Activated CD4-positive, alpha-beta T cell treated with anti-CD3 and anti-CD28 coated beads, Interleukin-2, Interleukin-6, amounts not matched to agents 100 ng/mL and 50 ng/mL, durations not matched to agents 16 hours and 8 hours (primary cell): ENCODE measurements at places on chromosomes 16 and 17.

GRCh38 chr16:4081521-4082021, 34.7 kb downstream of the ADCY9 start:
- peak; percentile 26 for DNase-seq

DNA sequence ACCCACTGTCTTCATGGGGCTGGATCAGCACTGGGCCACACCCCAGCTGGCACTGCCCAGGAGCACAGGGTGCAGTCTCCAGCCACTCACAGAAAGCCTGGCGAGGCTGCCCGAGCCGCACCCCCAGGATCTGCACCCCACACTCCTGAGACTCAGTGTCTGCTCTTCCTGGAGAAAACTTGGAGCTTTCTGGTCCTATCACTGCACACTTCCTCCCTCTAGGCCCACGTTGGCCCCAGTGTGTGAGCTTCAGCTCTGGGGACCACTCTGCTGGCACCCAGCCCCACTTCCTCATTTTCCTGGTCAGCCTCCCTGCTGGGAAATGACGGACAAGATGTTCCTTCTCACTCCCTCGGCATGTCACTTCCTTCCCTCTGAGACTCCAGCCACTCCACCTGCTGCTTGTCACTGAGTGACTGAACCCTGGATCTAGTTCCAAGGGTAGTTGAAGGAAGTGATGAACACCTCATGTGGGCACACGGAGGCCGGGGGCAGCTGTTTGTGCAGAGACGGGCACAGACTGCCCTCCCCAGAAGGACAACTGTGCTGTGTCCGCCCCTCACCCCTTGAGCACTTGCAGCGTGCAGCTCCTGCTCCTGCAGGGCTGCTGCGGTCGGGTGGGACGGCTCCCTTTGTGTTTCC, 29.0 kb downstream of the ZC3H18 start:
- no peak for DNase-seq

DNA sequence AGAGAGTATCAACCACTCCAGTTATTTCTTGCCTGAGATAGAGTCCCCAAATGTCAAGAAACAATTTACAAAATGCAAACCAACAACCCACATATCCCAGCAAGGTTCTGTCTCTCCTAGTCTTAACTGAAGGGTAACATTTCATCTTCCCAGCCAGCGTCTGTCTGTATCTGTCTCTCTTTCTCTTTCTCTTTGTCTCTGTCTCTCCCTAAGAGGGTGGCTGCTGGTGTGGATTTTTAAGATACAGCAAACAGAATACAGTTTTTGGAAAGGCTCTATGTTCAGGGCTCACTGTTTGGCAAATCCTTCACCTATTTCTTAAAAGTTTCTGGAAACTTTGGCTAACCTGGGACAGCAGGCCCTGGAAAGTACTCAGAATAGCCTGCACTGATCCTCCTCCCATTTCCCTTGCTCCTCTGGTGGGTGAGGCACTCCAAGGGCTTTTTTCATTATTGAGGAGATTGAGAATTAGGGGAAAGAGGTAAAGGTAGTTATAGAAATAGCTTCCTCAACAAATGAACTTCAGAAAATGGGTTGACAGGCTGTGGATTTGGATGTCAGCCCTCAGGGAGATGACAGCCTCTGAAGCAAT, 6.2 kb downstream of the HOXB4 start:
- no peak for DNase-seq

GRCh38 chr16:12927591-12927990, 26.2 kb downstream of the SHISA9 start:
- DNase-seq, result no peak

DNA sequence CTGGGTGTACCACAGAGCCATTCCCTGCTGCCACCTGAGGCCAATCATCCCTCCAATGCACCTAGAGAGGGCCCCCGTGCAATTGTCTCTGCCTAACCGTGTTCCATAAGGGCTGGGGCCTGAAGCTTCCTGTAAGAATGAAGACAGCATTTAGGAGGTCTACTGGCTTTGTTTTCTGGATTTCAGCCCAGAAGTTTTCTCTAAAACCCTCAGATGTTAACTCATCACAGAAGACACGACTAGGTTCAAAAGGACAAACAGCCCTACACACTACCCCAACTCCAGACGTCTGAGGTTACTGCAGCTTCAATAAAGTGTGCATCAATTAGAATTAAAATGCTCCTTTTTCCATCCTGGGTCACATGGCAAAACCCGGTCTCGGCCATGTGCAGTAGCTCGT, 10.8 kb upstream of the DRG2 start:
- DNase-seq, result no peak

- no peak for DNase-seq
These were observed 29.1 kb downstream of the HS3ST3A1 start for GRCh38 chr17:13572581-13572980.

GRCh38 chr17:32621612-32622312, 135.0 kb downstream of the CDK5R1 start:
- no peak for DNase-seq

DNA sequence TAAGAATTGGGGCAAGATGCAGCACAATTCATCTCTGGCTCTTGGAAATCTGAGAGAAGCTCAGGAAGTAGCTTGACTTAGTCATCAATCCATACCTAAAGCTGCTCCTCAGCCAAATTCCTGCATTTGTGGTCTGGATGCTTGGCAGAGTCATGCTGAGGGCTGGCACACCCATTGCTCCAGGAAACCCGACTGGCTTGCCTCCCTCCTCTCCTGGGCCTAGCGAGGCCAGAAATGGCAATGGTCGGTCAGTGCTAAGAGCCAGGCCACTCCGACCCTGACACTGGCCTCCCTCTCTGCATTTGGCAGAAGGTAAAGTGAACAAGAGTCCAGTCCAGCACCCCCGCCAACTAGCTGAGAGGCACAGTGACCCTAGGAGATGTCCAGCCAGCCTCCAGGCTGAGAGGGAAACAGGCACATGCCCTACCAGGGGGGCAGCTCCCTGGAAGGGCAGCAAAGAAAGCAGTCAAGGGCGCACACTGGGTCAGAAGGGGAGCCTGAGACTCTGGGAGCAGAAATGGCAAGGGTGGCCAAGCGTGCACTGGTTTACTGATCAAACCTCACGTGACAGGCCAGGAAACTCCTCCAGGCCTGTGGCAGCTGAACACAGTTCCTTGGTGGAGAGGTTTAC, 10.0 kb downstream of the POLDIP2 start:
- no peak for DNase-seq

DNA sequence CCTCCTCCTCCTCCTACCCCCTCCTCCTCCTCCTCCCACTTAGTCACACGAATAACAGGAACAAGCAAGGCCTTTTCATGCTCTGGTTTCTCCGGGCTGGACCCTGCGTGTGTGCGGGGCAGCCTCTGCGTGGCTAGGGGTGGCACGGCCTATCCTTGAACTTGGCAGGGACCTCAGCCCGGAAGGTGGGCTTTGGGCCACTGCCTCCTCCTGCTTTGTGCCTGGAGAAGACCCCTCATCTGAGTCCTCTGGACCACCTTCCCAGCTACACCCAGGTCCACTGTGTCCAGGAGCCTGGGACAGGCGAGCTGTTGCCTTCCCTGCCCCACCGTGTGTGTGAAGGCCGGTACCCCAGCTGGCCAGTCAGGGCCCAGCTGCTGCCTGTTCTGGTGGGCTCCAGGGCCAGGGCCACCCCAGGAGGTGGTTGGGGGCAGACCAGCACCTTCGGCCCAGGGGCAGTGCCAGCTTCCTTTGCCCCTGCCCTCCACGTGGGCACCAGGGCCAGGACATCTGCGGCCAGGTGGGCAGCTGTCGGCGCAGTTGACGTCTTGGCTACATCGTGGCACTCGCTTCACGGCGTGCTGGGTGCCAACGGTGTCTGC, 35.4 kb downstream of the GINS2 start:
- DNase-seq, result no peak

GRCh38 chr16:57761301-57761700, 25.7 kb downstream of the KATNB1 start:
- DNase-seq, result no peak

- DNase-seq, result peak; percentile 71
These were observed 73.1 kb upstream of the TANC2 start for GRCh38 chr17:62892870-62893338.

DNA sequence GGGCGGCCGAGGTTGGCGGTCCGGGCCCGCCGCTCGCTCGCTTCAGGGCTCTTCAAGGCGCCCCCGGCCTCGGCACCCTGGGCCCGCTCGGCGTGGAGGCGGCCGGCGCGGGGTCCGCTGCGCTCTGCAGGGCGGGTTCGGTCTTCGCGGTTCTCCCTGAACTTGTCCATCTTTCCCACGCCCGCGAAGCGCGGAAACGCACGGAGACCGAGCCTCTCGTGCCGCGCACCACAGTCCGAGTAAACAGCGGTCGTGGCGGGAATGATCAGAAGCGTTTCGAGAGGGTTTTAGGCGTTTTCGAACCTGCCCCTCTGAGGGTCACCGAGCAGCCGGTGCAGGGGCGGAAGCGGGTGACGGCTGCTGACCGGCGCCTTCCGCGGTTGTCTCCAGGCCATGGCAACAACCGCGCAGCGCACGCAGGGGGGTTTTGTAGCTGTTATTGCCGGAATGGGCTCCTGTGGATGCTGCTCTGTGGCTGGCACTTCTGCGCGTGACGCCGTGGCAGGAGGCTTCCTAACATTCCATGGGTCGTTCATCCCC, 414 bp downstream of the NARF start:
- peak; percentile 35 for DNase-seq

DNA sequence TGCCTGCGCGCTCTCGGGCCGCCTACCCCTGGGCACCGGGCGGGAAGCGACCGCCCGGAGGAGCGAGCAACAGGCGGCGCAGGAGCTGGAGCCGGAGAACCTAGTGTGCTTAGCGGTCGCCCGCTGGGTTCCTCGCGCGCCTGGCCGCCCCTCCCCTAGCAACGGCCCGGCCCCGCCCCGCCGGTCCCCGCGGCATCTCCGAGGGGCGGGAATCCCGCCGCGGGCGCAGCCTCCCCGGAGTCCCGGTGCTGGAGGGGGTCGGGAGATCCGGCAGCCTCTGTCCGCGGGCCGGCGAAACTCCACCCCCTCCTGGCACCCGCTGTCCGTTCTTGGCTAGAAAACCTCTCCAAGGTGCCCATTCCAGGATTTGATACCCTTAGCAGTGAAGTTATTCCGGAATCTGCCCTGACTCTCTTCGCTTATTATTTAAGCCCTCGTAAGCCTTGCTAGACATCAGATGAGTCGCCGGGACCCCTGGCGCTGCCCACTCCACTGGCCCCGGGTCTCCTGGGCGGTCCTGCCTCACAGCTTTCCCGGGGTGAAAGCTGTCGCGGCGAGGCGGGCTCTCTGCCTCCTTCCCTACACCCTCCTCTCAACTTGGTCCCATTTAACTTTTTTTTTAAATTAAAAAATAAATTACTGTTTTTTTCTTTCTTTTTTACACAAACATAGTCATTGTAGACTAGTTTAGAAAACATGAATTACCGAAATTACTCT, at the start of gene RPRML:
RPRML (minus strand) TSS at position 107 of the 717 bp plus-strand sequence. CDS start 246 bp downstream, outside the sequence.
- DNase-seq, result peak; percentile 39

DNA sequence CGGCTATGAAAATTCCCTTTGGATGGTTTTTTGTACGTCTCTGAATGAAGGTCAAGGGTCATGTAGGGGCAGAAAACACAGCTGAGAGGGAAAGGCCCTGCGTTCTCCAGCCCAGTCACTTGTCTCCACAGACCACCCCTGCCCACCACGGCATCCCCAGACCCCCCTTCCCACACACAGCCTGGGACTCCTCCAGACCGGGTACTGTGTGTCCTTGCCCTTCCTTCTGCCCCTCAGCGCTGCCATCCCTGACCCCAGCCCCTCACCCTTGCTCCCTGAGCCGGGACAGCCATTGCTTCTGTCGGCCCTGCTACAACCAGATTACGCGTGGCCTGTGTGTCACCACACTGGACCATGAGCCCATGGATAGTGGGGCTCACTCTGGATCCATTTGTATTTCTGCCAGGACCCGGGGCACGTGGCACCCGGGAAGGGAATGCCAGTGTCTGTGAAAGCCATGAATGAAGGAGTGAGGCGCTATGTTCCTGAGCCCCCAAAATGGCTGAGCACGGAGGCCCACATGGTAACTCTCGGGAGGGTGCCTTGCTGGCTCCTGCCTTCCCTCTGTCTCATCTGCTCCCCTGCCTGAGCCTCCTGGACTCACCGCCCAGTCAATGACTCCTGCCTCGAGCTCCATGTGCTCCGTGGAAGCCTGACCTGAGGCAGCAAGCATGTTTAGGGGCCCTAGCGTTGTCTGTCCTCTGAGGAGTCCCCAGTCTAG, 139.1 kb upstream of the FOXF1 start:
- DNase-seq, result no peak

GRCh38 chr16:88444826-88445582, 8.1 kb upstream of the ZFPM1 start:
- DNase-seq, result no peak

GRCh38 chr16:10959161-10959560, 14.8 kb downstream of the CLEC16A start:
- DNase-seq, result no peak

DNA sequence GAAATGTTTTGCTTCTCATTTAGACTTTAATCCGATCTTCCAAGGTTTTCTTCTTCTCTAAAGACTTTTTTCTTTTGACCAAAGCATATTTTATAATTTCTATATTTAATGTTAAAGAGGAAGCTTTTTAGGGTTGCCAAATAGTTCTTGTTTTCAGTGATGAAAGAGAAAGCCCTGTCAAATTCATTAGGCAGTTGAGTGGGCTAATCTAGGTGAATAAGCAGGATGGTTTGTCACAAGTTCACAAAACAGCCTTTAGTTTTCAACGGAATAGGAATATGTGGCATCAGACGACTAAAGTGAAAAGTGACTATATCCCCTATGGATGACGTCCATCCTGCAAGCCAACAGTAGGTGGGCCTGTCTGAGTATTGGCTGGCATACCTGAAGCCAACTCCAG, 118.8 kb downstream of the NLK start:
- DNase-seq, result no peak

GRCh38 chr17:10349403-10349802, 23.4 kb downstream of the MYH13 start:
- DNase-seq, result peak; percentile 3

- no peak for DNase-seq
These were observed 151.2 kb downstream of the ZNF423 start for GRCh38 chr16:49704586-49705155.

GRCh38 chr17:40331743-40332641, 23.0 kb downstream of the RARA start:
- no peak for DNase-seq

DNA sequence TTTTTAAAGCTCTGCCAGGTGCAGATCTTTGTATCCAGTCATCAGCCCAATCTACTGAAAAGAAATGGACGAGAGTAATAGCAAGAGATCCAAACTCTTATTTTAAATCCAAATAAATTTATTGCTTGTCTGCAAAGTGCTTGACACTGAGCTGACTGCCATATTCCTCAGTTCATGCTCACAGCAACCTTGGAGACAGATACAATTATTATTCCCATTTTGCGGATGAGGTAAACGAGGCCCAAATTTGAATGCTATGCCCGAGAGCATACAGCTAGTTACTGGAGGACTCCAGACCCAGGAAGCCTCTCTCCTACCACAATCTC, 620 bp downstream of the NOB1 start:
- DNase-seq, result no peak

GRCh38 chr17:68349157-68349556, 57.9 kb downstream of the ARSG start:
- DNase-seq, result peak; percentile 90

DNA sequence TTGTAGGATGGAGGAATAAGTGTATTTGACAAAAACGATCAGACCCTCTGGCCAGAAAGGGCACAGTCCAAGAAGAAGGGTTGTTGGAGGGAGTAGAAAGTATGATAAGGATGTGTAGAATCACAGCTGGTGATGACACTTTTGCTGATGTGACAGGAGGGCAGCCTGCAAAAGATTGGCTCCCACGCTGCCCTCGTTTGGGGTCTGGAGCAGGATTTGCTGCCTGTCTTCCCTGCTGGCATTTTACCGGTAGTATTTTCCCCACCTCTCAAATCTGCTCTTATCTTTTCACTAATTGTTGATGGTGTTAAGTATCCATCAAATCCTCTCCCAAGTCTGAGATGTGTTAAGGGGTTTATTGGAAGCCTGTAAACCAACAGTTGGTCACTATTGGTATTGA, 208.8 kb downstream of the CCDC182 start:
- no peak for DNase-seq
